ENCODE measurements at places on chromosomes 5 and 9. TPM values are rescaled to one million over a fixed set of nuclear protein-coding genes. Genes with fewer than 3 reads are reported as not detected.

GRCh38 chr9:116504893-116505480 lies 182.1 kb upstream of the TRIM32 start:
- DNase-seq = no peak

- DNase-seq = no peak
Measured at GRCh38 chr5:35852084-35852734, 4.5 kb upstream of the IL7R start.

PCDHGA8 gene
- total RNA-seq = 0.51 TPM

FAM221B gene
- not detected for total RNA-seq

Data from bronchial epithelial cell (primary cell).